ENCODE measurements at places on chromosomes 2 and 18.

GRCh38 chr2:163734401-163734800 is 1.4 kb downstream of the FIGN start:
- DNase-seq, result no peak

GRCh38 chr2:225814554-225814953 is 415.0 kb downstream of the NYAP2 start:
- DNase-seq, result no peak

- no peak for DNase-seq
These were observed 42.1 kb downstream of the NHEJ1 start for GRCh38 chr2:219118504-219118903.

DNA sequence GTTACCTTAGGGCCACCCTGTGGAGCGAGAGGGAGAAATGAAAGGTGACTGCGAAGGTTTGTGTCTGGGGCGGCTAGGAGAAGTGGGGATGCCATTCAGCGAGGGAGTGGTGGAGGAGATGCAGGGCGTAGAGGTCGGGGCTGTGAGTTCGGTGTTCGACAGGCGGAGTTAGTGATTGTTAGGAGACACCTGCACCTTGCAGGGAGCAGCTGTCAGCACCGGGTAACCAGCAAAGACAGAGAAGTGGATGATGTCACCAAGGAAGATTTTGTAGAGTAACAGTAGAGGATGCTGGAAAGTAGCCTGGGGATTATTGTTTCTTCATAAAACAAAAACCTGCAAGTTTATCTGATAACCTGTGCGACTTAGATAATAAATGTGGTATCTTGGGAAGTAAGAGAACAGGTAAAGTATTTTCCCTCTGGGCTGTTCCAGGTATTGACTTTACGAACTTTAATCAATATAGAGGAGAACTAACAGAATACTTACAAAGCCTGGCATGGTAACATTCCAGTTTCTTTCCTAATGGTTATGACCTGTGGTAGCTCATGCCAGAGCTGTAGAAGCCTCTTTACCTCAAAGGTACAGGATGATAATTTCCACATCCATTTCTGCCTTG is 63.8 kb downstream of the SPTBN1 start:
- no peak for DNase-seq

DNA sequence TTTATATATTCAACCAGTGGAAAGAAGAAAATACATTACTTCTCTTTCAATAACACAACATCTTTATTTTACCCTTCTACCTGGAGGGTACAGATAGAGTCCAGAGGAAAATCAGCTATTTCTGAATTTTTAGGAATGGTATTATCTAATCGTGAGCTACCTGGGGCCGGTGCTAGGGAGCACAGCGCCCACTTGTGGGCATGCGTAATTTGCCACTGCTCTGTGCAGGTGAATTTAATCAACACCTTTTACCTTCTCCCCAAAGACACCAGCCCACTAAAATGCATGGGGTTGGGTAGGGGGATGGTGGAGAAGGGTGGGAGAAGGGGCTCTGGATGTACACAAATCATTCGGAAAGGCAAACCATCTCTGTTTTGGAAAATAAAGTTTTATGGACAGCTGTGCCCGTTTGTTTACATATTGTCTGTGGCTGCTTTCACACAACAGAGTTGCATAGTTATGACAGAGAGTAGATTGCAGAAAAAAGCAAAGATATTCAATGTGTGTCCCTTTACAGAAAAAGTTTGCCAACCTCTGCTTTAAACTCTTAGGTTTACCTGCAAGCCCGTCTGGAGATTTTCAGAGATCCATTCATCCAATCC is 51.5 kb upstream of the DCC start:
- no peak for DNase-seq

DNA sequence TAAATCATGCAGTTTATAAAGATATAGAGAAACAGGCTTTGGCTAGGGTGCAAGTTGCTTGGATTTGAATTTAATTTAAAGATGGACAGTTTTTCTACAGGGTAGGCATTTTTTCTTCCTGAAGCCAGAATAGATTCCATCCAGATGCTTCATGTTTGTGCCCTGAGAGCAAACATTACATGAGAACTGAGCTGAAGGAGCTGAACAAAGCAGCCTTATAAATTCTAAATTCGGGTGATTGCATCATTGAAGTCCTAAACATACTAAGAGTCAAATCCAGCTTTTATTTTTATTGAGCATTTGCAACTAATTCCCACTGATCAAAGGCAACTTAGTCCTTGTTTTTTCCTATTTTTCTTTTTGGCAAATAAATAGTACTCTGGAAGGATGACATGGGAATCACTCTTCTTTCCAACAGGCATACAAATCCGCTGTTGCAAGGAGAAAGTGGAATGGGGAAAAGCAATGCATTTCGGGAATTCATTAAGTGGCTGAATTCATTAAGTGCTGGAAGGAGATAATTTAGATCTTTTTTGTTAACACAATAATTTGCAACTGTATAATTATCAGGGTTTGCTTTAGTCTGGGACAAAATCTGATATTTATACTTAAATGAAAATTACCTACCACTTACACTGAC is 828.0 kb downstream of the SLC4A3 start:
- no peak for DNase-seq

DNA sequence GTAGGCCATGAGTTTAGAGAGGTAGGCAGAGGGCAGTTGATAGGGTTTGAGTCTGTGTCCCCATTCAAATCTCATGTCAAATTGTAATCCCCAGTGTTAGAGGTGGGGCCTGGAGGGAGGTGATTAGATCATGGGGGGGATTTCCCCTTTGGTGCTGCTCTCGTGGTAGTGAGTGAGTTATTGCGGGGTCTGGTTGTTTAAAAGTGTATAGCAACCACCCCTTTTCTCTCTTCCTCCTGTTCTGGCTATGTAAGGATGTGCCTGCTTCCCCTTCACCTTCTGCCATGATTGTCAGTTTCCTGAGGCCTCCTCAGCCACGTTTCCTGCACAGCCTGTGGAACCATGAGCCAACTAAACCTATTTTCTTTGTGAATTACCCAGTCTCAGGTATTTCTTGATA is 25.5 kb downstream of the MARCHF4 start:
- no peak for DNase-seq

DNA sequence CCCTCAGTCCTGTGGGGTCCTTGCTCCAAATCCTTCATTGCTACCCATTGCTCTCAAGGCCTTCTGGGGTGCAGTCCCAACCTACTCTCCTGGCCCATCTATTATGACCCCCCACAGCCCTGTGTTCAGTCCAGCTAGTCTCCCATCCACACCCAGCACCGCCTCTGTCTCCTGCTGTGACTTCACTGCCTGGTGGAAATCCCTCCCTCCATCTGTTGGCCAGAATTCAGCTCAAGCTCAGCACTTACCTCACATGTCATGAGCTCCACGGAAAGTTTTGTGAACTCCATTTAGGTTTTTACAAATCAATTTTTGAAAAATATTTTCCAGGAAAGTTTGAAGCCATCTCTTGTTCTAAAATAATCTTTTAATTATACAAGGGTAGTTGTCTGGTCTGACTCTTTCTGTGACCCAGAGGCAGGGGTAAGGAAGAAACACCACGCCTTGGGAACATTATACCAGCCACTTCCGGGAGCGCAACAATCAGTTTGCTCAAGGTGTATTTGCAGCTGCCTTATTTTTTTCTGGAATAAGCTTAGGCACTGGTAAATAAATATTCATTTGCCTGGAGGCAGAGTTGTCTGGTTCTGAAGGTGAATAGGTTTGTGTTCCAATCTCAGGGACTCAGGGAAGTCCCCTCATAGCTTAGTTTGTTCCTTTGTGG is 110.8 kb downstream of the VIT start:
- no peak for DNase-seq

DNA sequence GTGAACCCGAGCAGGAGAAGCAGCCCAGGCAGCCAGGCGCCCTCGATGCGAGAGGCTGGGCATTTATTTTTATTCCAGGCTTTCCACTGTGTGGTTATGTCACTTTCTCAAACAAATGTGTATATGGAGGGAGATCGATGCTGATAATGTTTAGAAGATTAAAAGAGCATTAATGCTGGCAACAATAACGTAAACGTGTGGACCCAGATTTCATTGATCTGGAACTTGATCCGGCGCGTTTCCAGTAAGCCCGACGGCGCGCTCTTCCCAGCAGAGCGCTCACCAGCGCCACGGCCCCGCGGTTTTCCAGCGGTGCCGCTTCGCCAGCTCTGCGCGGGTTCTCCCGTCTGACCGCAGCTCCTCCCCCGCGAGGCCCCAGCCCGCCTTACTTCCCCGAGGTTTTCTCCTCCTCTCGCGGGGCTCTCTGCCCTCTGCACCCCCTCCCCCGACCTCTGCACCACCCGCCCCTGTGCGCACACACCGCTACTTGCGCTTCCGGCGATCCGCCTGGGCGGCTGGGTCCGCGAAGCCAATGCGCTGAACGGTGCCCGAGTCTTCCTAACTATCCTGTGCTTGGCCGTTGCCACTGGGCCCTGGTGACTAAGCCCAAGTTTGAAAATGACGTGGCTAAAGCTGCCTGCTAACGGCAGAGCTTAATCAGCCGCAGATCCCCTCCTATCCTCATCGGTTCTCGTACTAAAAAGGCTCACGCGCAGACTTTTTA is 6.1 kb downstream of the ONECUT2 start:
- DNase-seq, result no peak

GRCh38 chr2:31362581-31362980 is 52.0 kb downstream of the XDH start:
- DNase-seq, result no peak

GRCh38 chr2:132953771-132954170 is 283.8 kb upstream of the LYPD1 start:
- no peak for DNase-seq

DNA sequence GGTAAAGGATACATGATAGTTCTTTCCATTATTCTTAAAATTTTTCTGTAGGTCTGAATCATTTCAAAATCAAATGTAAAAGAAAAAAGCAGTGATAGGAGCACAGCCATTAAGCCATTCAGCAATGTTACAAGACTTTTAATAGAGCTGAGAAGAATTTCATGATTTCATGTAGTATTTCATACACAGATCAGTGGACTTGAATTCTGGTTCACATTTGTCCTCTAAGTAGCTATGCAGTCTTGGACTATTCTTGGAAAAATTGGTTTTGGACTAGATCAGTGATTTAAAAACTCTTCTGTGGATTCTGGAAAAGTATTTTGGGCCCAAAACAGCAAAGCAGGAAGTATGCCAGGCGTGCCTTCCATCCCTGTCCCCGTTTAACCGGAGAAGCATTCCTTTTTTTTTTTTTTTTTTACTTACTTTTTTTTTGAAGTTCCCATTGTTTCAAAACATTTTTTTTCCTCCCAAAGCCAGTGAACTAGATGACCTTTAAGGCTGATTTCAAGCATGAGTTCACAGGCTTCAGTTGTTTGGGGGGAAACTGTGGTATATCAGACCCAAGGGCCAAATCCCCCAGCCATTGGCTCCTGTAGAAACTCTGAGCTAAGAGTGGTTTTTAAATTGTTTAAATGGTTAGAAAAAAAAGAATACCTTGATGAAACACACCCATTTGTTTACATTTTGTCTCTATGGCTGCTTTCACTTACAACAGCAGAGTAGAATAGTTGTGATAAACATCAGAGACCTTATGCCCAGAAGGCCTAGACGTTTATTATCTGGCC is 17.5 kb upstream of the POLI start:
- no peak for DNase-seq

GRCh38 chr2:4279431-4279830 is 576.1 kb downstream of the DCDC2C start:
- DNase-seq, result no peak

DNA sequence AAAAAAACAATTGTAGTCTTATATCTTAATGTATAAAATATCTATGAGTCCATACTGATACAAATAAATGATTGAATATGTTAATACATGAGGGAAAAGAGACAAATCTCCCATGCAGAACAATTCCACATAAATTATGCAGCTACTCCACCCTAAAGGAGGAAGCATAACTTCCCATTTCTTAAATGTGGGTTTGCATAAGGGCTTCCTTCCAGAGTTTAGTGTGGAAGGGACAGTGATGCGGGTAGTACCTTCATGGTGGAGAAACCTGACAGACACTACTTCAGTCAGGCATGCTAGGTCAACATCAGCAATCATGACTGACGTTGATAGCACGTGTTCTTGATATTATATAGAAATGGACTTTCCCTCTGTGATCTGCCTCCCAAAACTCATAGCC is 146.9 kb upstream of the STON1 start:
- no peak for DNase-seq

- no peak for DNase-seq
These were observed 21.1 kb upstream of the CHMP3 start for GRCh38 chr2:86584151-86584913.

DNA sequence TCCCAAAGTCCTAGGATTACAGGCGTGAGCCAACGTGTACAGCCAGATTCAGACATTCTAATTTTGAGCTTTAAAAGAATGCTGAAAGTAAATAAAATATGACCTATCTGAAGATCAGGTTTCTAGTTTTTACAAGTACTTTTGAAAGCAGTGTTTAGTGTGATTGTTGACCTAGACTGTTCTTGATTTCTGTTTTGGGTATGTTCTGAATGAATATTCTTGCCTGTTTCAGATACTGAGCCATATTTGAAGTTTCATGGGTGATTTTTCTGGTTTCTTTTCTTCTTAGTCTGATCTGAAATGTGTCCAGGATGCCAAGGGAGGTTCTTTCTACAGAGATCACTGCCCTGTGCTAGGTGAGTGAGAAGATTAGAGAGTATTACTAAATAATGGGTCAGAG is 37.2 kb downstream of the MIB1 start:
- DNase-seq, result no peak

DNA sequence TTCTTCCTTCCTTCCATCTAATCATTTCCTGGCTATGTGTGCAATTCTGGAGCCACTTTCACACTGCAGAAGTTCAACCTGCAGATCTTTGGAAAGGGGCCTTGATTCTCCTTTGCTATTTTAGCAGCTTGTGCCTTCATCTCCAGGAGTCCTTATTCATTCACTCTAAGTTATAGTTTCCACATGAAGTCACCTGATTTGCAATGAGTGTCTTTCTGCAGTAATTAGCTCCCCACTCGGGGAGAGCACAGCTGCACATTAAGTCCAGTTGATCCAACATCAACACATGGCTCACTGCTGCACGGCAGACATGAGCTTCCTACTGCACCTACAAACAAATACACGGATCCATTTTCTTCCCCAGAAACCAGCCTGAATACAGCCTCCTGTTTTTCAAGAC is 323.1 kb upstream of the TNP1 start:
- DNase-seq, result no peak

- DNase-seq, result no peak
These were observed 4.9 kb upstream of the ST3GAL5 start for GRCh38 chr2:85893428-85894258.

DNA sequence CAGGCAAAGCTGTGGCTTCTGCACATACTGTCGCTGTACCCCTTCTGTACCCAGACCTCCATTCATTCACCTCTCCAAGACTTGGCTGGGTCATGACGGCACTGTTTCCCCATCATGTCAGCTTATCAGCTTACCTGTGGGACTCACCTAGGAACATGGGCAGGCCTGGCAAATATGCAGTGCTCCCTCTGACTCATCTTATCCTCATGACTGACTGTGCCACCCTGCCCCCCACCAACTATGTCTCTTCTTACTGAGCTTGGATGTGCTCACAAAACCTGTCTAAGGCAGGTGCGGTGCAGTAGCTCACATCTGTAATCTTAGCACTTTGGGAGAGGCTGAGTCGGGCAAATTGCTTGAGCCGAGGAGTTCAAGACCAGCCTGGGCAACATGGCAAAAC is 152.4 kb downstream of the MGAT5 start:
- DNase-seq, result no peak

- DNase-seq, result no peak
These were observed 525.0 kb downstream of the SLC4A3 start for GRCh38 chr2:220152281-220152935.

- DNase-seq, result no peak
These were observed 768.2 kb upstream of the ACVR2A start for GRCh38 chr2:147076634-147077033.

GRCh38 chr18:32337821-32338220 is 132.9 kb downstream of the GAREM1 start:
- DNase-seq, result no peak

Measured in cortex of kidney (tissue), 1 donor.